ENCODE measurements at places on chromosomes 11 and 22.

- DNase-seq = no peak
Measured at GRCh38 chr11:94283678-94284077, 20.7 kb upstream of the IZUMO1R start.

GRCh38 chr11:83153764-83154163 is 3.2 kb upstream of the PCF11 start:
- DNase-seq = no peak

- no peak for DNase-seq
Measured at GRCh38 chr11:104895634-104896033, 2.6 kb downstream of the CASP12 start.

GRCh38 chr11:57493507-57494503 is 21.7 kb downstream of the SLC43A1 start:
- no peak for DNase-seq

GRCh38 chr11:15638386-15638787 is 523.7 kb downstream of the INSC start:
- DNase-seq = no peak

Measured in T1000 (cell line).